Glomerular endothelial cell (primary cell): ENCODE measurements at places on chromosomes 3 and 15.

- DNase-seq: no peak
Measured at GRCh38 chr3:33848624-33849347, 50.4 kb downstream of the PDCD6IP start.

- no peak for DNase-seq
Measured at GRCh38 chr3:106208967-106209366, 340.2 kb upstream of the CBLB start.

DNA sequence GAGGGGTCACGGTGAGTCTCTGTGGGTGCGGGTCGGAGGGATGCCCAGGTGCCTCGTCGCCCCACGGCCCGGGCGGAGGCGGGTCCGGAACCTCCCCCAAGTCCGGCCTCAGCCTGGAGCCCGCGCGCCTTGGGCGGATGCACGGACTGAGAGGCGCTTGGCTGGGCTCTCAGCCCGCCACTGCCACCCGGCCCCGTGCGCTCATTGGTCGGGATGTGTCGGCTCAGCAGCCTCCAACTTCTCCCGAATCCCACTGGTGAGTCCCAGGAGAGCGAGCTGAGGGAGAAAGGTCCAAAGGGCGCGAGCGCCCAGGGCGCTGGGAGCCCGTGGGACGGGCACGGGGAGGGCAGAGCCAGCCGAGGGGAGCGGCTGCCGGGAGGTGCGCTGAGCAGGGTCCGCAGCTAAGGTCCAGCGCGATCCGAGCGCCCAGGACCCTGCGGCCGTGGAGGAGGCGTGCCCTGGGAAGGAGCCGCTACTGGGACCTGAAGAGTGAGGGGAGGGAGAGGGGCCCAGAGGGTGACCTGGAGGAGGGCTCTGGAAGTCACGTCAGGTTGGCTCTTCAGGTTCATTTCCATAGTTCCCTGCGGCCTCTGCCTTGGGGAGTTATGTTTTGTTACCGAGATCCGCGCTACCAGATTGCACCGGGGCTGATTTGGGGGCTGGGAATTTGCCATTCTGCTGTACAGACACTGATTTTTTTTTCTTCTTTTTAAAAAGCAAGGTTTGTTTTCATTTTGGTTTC lies at the start of gene MME:
MME (plus strand) TSS at position 574 of the 742 bp plus-strand sequence. CDS start 3,849 bp downstream, outside the sequence.
- no peak for DNase-seq

GRCh38 chr15:39667382-39668127 lies 86.7 kb downstream of the THBS1 start:
- no peak for DNase-seq

GRCh38 chr3:39601241-39601640 lies 133.8 kb downstream of the MOBP start:
- DNase-seq: no peak

- no peak for DNase-seq
Measured at GRCh38 chr3:156563900-156564682, 9.2 kb upstream of the SSR3 start.

- DNase-seq: no peak
Measured at GRCh38 chr15:100759106-100759505, 120.5 kb upstream of the ALDH1A3 start.

- DNase-seq: no peak
Measured at GRCh38 chr15:74983725-74984231, 11.6 kb upstream of the SCAMP5 start.

DNA sequence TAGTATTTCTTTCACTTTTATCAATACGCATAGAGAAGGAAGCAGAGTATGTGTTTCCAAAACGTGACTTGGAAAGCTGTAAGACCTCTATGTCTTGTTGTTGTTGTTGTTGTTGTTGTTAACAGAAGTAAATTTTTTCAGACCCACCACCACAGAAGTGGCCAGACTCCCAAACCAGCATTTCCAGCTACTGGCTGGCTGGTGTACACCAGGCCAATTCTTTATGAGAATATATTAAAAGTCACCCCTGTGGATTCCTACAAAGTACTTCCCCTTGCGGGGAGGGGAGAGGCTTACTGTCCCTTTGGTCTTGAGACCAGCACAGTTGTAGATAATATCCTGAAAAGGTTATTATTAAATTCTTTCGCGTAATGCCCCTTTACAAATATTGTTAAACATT lies 1.6 kb upstream of the FOXP1 start:
- DNase-seq: no peak

DNA sequence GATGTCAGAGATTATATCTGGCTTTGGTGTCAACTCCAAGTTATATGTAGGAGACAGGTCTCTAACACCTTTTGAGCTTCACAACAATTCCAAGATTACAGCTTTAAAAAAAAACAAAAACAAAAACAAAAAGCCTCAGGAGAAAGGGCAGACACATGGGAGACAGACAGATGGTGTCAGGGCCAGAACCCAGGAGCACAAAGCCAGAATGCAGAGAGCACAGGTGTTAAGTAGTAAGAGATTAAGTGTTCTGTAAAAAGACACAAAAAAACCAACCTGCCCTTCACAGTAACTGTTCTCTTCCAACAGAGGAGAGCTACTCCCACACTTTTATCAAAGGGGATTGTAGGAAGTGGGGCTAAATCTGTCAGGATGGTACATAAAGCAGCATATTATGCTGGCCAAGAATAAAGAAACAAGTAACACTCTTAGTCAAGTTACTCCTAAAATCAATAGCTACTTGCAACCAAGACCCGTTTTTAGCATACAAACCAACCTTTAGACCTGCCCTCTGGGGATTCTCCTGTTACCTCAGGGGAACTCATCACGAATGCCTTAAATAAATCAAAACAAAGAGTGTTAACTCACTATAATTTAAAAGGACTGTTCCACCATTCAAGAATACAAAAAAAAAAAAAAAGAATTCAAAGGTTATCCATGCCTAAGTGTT lies 5.9 kb downstream of the CPEB1 start:
- no peak for DNase-seq

GRCh38 chr15:72965671-72966070 lies 86.6 kb upstream of the NEO1 start:
- DNase-seq: no peak

DNA sequence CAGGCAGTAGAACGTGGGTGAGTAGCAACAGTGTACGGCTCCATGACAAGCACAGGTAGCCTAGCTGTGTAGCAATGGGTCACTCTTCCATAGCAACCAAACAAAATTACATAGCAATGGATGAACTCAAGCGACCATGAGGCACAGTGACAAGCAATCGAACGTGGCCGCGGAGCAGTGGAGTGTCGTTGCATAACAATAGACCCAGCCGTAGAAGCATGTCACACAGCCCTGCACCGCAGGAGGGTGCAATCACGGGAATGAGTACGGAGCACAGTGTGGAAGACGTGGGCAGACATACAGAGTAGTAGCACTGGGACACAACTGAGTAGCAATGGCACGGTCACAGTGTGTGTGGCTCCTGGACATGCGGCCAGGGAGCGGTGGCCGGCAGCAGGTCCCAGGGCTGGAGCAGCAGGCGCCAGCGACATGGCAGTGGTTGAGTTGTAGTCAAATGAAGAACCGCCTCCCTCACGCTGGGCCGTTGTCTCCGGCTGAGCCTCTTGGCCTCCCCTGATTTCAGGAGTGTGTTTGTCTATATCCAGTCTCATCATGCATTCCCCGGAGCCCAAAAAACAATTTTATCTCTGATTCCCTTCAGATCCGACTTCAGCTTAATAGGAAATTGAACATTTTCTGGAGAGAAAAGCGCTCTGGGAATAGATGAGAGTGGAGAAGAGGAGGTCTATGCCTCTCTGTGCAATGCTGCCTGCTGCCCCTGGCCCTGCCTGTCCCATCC lies 64.1 kb downstream of the CCDC33 start:
- no peak for DNase-seq

- no peak for DNase-seq
Measured at GRCh38 chr3:161310649-161311423, 60.5 kb downstream of the SPTSSB start.

DNA sequence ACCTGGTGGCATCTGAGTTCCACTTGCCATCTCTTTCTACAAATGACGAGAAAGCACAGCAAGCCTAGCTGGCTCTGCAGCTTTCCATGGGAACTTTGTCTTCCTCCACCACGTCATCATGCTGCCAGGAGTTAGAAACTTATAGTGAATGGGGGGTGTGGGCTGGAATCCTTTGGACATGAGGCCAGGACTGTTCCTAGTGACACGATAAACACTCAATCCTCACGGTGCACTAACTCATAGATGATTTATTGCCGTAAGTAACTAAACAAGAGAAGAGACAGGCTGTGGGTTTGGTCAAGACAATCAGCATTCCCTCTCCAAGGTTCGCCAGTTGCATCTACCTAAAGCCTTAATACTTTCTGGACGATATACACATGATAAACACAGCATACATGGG lies 50.6 kb downstream of the OXNAD1 start:
- DNase-seq: no peak

DNA sequence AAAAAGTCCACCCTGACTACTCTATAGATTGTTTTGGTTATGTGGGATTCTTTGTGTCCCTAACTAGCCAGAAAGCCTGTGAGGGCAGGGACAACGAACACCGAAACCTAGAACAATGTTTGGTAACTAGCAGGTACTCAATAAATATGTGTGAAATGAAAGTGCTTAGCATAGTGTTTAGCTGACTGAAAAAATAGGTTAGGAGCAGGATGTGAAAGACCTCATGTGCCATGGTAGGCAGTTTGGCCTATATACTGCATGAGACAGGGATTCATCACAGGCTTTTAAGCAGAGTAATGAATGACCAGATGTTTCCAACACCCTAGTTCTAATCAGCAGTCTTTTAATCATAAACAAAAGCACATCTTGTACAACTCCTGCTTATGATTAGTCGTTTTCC lies 64.2 kb downstream of the MYO5A start:
- no peak for DNase-seq

GRCh38 chr3:22933051-22933840 lies 269.9 kb upstream of the UBE2E2 start:
- DNase-seq: no peak

- DNase-seq: no peak
Measured at GRCh38 chr3:43030162-43030935, 51.2 kb downstream of the GASK1A start.

- no peak for DNase-seq
Measured at GRCh38 chr3:157125101-157125500, 34.8 kb downstream of the CCNL1 start.

DNA sequence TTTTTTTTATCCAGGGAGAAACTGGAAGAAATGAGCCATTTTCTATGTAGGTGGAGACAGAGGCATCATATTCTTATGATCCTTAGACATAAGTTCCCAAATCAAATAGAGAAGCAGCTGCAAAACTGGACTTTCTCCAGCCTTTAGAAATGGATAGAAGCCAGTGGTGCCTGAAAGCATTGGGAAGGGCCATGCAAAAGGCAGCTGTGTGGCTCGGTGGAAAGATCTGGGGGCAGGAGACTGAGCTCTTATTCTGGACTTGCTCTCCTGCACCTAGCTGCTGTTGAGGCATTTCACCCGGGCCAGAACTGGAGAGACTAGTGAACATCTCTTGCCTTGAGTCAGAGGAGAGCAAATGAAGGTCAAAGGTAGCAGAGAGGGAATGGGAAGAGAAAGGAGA lies 73.1 kb downstream of the TFG start:
- no peak for DNase-seq

- no peak for DNase-seq
Measured at GRCh38 chr3:13881536-13882410, 1.9 kb upstream of the WNT7A start.

DNA sequence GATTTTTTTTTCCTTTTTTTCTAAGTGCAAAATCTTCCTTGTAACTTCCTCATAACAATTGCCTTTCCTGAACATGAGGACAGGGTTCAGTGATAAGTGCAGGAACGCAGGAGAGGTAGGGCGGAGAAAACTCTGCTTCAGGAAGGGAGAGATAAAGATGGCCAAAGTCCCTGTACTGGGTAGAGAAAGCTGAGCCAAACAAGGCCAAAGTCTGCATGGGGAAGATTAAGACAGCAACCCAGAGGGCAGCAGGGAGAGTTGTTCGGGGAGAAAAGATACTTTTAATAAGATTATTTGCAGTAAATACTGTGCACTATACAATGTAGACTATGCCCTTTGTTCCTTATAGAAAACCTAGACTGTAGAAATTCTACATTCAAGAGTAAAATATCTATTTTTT lies 55.4 kb upstream of the LRRFIP2 start:
- no peak for DNase-seq

DNA sequence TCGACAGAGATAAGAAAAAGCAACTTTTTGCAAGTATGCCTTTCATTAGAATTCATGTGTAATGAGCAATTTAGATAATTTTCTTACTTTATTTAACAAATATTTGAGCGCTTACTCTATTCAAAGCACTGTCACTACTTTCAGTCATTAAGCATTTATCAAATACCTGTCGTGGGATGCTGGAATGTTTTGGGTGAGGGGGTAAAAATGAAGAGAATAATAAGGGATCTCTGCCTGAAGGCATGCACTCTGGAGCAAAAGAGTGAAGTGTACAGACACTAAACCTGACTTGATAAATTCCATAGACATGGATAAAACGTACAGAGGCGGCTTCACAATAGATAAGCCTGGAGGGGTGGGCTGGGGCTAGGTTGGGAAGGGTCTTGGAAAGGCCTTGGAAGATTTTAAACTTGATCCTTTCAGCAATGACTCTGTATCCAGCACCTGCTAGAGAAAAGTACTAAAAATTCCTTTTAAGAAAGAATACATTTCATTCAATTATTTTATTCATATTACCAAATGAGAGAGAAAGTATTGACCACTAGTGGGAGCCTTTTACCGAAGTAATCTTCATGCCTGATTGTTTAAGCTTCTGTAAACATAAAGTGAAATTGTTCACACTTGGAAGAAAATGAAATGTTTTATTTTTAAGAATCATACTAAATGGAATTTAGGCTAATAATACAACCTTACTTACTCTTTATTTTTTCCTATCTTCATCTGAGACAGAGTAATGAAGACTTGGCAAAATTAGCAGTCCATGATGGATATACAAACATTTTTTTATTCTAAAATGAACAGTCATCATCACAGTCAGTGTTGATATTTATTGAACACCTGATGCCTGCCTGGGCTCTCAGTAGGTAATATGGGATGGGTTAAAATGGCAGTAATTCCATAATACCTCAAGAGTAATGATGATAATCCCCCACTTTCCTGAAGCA lies 113.2 kb downstream of the PPP2R3A start:
- DNase-seq: peak; percentile 29
